Gastrocnemius medialis (tissue), 4 donors: ENCODE measurements at places on chromosomes 13 and 19.

GRCh38 chr13:102658660-102659059, 36.2 kb downstream of the METTL21C start:
- DNase-seq, result no peak

DNA sequence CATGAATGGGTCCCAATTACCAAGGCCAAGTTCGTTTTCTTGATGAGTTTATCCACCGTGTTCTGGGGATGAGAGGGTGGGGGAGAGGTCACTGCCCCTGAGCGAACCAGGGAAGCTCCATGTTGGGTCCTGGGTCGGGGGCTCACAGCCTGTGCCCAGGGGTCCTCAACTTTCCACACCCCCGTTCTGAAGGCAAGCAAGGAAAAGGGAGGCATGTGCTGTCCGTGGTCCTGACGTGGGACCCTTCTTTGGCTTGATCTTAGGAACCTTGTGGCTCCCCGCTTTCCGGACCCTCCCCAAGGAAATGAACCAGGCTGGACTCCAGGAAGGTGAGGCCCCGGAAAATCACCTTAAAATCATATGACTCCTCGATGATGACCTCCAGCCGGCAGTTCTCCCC, 18.2 kb upstream of the MEIS3 start:
- no peak for DNase-seq

DNA sequence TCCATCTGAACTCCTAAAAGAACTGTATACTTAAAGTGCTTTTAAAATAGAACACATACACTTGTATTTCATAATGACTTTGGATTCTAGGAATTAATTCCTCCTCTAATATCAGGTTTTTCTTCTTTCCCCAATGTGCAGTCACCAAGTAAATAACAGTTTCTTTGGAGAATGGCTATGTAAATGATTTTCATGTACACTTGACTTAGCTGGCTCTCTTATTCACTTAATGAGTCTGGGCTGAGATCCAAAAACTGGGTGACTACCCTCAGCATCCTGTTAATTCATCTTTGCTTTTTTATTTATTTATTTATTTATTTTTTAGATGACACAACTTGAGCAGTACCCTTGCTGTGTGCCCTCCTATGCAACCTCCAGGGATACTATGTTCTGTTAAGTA, 1003.7 kb downstream of the SLITRK1 start:
- no peak for DNase-seq

DNA sequence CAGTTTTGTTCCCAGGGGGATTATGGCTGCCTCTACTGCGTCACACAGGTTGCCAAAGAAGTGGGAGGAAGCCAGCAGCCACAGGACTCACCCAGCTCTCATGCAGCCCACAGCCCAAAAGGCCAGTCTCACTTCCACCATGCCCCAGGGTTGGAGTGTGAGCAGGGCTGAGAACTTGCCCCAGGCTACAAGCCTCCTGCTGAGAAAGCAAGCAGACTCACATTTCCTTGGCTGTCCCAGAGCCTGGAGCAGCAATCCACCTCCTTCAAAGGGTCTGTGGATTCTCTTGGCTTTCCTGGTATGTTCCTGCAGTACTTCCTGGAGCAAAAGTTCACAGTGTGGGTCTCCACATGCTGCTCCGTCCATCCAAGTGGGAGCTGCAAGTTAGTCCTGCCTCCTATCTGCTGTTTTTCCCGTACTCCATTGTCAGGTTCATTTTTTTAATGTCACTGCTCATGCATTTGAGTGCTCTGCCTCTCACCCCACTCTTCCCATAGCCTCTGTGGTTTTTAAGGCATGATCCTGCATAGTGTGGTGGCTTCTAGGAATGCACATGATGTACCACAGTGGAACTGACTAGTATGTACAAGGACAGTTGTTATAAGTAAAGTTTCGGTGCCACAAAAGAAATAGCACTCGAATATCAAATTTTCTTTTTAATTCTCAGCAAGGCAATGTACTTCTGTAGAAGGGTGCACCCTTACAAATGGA, 56.2 kb upstream of the ARHGEF7 start:
- DNase-seq, result no peak

DNA sequence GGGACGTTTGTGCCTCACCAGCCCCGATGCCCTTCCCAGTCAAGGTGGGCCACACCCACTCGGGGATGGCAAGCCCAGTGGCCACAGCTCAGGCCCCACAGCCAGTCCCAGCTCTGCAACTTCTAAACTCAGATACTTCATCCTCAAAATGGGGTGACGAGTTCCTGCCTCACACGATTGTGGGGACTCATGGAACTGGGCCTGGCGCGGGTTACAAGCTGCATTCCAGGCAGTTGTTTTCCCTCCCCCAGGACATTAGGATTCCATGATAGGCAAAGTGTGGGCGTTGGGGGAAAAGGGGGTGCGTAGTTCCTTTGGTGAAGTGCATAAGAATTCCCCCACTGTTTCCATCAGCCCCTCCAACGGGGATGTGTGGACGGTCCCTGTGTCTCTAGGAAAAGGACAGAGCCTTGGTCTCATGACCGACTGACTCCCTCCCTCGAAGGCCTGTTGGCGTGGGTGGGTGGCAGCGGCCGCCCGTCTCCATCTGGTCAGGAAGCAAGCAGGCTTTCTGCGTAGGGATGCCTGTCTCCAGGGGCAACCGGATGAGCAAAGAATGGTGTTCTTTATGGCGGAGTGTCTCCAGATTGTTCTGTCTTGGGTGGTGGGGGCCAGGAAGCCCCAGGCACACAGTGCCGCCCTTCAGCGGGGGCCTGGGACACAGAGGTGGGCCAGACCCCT, 21.1 kb upstream of the NPAS1 start:
- DNase-seq, result no peak

GRCh38 chr19:461721-462551, 1.1 kb upstream of the SHC2 start:
- no peak for DNase-seq

DNA sequence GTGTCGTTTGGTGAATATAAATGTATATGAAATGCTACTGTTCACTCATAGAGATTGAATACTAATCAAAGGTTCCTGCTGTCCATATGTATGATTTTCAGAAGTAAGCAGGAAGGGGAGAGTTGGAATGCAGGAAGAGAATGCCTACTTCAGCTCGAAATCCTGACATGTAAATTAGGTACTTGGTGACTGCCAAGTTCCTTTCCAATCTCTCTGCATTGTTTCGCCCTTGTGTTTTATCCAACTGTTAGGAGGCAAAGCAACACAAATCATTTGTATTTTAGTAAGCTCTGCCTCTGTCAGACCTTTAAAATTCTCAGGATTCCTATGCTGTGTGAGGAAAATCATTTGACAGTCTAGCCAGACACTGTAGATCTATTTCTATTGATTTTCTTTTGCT, 9.0 kb downstream of the STARD13 start:
- no peak for DNase-seq

GRCh38 chr13:35818633-35819067, 312.5 kb downstream of the DCLK1 start:
- DNase-seq, result no peak

GRCh38 chr19:5099701-5100221, 130.8 kb downstream of the KDM4B start:
- DNase-seq, result no peak

DNA sequence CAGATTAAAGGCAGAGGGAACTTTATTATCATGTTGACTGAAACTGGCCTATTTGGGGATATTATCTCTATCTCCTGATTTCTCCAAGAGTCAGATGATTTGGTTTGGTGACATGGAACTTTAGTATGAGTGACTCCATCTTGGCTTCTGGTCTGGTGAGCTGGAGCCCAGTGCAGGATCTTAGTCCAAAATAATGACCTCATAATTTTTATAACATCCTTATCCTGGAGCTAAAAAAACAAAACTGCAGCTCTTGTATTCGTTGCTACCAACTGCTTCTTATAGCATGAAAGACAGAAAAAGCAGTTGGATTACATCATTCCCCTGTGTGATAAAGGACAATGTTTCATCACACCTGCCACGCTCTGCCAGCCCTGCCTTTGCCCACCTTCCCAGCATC, 39.3 kb upstream of the RNF17 start:
- no peak for DNase-seq

- no peak for DNase-seq
Observed at GRCh38 chr13:97496511-97496910, 62.5 kb downstream of the RAP2A start.

- DNase-seq, result no peak
Observed at GRCh38 chr13:101916108-101916774, 463.8 kb downstream of the ITGBL1 start.

GRCh38 chr13:43377149-43377548, 353.8 kb downstream of the DNAJC15 start:
- no peak for DNase-seq

- DNase-seq, result peak; percentile 53
Observed at GRCh38 chr13:110536006-110536693, 25.4 kb downstream of the RAB20 start.

- DNase-seq, result no peak
Observed at GRCh38 chr13:98173431-98174152, 3.5 kb downstream of the RNF113B start.

DNA sequence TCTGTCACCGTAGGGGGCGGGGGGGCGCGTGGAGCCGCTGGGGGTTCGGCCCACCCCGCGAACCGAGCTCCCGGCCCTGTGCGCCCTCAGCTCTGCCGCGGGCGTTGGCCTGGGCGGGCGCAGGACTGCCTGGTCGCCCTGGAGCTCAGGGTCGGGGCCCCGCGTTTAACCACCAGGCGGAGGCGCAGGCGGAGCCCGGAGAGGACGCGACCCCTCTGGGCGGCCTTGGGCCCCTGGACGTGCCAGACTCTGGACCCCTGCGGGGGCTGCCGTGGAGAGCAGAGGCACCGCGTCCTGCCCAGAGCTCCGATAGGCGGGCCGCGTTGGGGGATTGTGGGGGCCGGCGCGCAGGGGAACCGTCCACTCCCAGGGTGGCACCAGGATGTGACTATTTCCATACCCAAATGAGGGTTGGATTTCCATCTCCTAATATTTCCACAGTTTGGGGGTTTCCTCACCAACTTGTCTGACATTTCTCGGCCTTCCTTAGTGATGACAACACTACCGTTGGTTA, 13.0 kb upstream of the USP29 start:
- DNase-seq, result no peak

- no peak for DNase-seq
Observed at GRCh38 chr19:32067685-32068084, 277.7 kb upstream of the ZNF507 start.

- no peak for DNase-seq
Observed at GRCh38 chr13:100721885-100722512, 47.4 kb upstream of the TMTC4 start.

GRCh38 chr13:78022164-78022877, 103.7 kb upstream of the EDNRB start:
- peak; percentile 16 for DNase-seq

GRCh38 chr19:32874605-32875004, 5.0 kb upstream of the SLC7A9 start:
- no peak for DNase-seq

- DNase-seq, result no peak
Observed at GRCh38 chr13:40629678-40630384, 36.6 kb downstream of the FOXO1 start.

- no peak for DNase-seq
Observed at GRCh38 chr13:112703449-112704284, 13.8 kb downstream of the ATP11A start.

DNA sequence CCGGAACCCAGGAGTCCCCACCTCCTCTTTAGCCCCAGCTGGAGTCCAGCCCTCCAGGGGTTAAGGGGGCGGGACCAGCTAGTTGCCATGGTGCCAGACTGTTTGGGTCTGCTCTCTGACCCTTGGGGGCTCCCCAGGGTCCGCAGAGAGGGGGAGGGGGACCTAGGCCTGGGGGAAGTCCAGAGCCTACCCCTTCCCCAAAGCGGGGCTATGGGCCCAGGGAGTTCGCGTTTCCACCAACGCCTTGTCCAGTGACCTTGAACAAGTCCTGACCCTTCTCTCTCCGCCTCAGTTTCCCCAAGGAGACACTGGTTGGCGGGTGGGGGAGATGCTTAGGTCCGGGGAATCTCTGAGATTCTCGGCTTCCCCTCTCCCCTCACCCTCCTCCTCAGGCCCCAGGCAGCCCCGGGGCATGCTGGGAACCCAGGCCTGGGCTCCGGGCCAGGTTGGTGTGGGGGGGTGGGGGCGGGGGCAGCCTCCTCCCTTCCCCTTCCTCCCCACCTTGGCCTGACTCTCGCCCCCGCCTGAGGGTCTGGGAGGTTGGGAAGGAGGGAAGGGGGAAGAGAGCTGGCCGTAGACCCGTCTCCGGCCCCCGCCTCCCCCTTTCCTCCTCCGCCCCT, 2.6 kb upstream of the SPACA6 start:
- DNase-seq, result no peak

- no peak for DNase-seq
Observed at GRCh38 chr13:43831088-43831487, 44.3 kb upstream of the ENOX1 start.

- DNase-seq, result no peak
Observed at GRCh38 chr13:34430294-34430693, 511.8 kb upstream of the NBEA start.

- DNase-seq, result peak; percentile 15
Observed at GRCh38 chr19:13277104-13277809, 127.0 kb downstream of the IER2 start.
